H7 (cell line): ENCODE measurements at places on chromosomes 4 and X. TPM values are rescaled to one million over a fixed set of nuclear protein-coding genes. Genes with fewer than 3 reads are reported as not detected.

SNCA gene
- total RNA-seq = 2.9 and 3.3 TPM in 2 replicates

SATL1 gene
- 0.03 and 0.11 TPM in 2 replicates for total RNA-seq

RAB33A gene
- total RNA-seq = 0.81 TPM in 1 of 2 replicates, not detected in the other

GJB1 gene
- 0.10 TPM in 1 of 2 replicates, not detected in the other for total RNA-seq

NAP1L2 gene
- total RNA-seq = 12.2 and 12.5 TPM in 2 replicates

COL25A1 gene
- total RNA-seq = 2.1 and 2.5 TPM in 2 replicates

MAGEB1 gene
- 0.30 and 0.45 TPM in 2 replicates for total RNA-seq
